Stimulated activated CD8-positive, alpha-beta memory T cell treated with anti-CD3 and anti-CD28 coated beads, Interleukin-7, amount 100 ng/mL, for 1 hour (primary cell): ENCODE measurements at places on chromosomes 4 and X.

DNA sequence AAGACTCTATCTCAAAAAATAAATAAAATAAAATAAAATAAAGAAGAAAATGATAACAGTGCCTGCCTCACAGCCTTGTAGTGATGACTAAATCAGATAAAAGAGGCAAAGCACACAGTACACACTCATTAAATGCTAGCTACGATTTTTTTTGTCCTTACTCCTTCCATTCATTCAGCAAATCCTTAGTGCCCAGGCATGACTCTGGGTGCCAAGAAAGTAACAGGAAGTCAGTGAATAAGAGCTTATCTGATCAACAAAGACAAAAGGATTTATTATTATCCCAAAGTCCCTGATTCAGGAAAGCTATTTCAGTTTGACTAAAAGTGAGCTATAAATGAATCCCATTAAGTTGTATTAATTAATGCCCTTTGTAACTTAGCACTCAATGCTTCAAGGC lies 92.7 kb downstream of the SH3KBP1 start:
- no peak for DNase-seq

DNA sequence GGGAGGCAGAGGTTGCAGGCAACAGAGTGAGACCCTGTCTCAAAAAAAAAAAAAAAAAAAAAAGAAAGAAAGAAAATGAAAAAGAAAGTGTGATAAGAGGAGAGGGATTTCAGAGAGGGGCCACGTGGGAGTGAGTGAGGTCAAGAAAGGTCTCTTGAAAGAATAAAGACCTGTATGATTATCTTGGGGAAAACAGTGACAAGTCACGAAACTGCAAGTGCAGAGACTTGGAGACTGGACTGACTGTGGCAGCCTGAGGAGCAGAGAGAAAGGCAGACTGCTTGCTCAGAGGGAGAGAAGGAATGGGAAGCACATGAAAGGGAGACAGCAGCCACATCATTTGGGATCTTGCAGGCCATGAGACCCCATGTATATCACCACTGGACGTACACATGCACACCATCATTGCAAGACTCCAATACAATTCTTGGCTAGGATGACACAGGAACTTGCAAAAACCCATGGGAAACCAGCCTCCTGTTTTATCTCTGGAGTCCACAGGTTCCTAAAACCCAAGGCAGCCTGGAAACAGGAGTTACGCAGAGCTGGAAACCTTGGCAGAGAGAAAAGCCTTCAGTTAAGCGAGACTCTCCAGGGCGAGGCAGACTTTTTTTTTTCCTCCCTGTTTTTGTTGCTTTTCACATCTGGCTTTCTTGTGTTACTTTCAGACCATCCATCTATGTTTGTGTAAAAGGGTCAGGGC lies 207.0 kb upstream of the TBL1X start:
- DNase-seq = no peak

GRCh38 chr4:142550965-142551364 lies 295.1 kb downstream of the INPP4B start:
- DNase-seq = no peak

- DNase-seq = no peak
Observed at GRCh38 chr4:71074452-71075299, 81.2 kb downstream of the DCK start.
